ENCODE measurements at places on chromosomes 4 and X.

- no peak for DNase-seq
Measured at GRCh38 chrX:41602816-41603345, 85.9 kb upstream of the GPR34 start.

GRCh38 chrX:18873189-18873791 lies 110.6 kb downstream of the PHKA2 start:
- no peak for DNase-seq

- no peak for DNase-seq
Measured at GRCh38 chr4:25807102-25807728, 55.6 kb downstream of the SEL1L3 start.

- DNase-seq, result no peak
Measured at GRCh38 chr4:173852775-173853174, 322.7 kb upstream of the HAND2 start.

DNA sequence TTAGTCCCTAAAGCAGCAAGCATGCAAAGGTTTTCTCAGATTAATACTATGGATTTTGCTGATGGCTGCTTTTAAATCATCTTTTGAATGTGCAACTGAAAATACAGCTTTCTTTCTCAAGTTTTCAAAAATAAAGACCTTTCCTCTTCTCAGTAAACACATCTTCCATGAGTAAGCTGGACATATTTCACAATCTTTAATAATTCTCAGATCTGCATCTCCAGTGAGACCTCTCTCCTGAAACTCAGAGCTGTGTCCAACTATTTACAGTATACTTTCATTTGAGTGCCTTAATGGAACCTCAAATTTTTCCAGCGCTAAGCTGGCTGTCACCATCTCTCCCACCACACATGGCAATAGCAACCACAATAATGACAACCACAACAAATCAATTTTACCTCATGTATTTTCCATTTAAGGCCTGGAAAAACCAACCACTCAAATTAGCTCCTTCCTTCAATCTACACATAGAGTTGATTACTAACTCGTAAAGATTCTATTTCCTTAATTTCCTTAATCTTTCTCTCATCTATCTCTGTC lies 192.4 kb upstream of the RPL34 start:
- no peak for DNase-seq

DNA sequence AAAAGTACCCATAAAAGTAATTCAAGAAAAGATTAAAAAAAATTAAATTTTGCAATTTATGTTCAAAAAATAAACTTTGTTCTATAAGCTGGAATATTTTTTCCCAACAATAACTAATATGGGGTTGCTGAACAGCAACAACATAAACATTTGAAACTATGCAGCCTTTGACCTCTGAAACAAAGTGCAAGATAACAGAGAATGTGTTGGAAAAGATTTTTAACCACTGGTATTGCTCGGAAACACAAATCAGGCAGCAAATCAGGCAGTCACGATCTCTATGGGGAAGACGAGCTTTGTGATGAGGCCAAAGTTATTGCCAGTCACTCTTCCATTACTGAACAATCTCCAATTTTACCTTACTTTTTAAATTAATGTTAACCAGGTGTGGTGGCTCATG lies 332.1 kb downstream of the PABPC4L start:
- DNase-seq, result no peak

DNA sequence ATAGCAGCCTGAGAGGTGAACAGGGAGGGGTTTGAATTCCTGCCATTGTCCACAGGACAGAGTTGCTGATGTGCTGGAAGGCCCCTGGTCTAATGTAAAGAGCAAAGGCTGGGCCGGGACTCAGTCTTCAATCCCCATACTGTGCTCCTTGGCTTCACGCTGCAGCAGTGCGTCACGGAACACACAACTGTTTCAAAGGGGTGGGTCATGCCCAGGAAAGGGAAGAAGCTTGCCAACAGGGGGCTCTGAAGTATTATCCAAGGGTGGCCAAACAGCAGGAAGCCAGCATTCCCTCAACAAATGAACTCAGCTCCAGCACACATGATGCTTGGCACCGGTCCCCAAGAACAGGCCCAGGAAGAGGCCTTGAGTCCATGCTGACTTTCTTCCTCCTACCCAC lies 122.5 kb downstream of the NFKB1 start:
- DNase-seq, result no peak

GRCh38 chr4:53804719-53805118 lies 213.4 kb upstream of the LNX1 start:
- DNase-seq, result no peak

DNA sequence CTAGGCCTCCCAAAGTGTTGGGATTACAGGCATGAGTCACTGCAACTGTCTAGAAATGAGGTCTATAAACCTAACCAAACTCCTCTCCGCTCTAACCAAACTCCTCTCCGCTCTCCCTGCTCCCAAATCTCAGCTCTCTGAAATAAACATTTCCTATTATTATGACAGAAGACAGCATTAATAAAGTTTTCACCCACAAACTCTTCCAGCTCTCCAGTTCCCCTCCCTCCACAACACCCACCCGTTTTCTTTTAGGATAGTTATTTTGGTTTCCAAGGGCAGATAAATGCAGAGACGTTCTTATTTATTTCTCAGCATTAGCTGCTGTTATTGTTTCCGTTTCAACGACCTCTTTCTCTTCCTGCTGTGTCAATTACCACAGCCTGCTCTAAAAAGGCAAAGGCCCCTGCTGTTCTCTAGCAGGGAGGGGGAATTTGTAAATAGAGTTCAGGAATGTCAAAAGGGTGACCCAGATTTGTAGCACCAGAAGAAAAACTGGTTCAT lies 13.3 kb upstream of the SCD5 start:
- no peak for DNase-seq

GRCh38 chr4:165095291-165095690 lies 17.4 kb downstream of the TMEM192 start:
- no peak for DNase-seq

GRCh38 chr4:108100827-108101226 lies 67.9 kb downstream of the LEF1 start:
- DNase-seq, result no peak
